Head of caudate nucleus (tissue), 42 donors: ENCODE measurements at places on chromosomes 1 and 21.

DNA sequence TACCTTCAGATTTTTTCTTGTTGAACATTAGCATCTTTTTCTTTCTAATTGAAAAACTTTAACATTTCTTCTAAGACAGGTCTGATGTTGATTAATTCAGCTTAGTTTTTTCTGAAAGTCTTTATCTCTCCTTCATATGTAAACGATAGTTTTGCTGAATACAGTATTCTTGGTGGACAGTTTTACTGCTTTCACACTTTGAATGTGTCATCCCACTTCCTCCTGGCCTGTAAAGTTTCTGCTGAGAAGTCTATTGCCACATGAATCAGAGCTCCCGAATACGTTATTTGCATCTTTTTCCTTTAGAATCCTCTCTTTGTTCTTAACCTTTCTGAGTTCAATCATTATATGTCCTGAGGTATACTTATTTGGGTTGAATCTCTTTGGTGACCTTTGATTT is 344.2 kb downstream of the OLFM3 start:
- DNase-seq: no peak

DNA sequence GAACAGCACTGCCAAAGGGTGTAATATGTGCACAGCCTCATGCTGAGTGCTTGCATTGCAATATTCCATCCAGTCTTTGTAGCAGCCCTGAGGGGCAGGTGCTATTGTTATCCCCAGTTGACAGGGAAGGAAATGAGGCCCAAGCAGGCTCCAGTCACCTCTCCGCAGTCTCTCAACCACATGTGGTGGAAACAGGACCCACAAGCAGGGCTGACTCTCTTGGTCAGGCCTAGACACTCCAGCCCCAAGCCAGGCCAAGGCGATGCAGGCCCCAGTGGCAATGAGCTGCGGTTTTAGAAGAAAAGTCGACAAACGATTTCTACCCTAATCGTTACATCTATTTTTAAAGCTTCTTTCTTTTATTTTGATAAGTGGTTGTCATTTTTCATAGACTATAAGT is 52.6 kb upstream of the GADD45A start:
- no peak for DNase-seq

DNA sequence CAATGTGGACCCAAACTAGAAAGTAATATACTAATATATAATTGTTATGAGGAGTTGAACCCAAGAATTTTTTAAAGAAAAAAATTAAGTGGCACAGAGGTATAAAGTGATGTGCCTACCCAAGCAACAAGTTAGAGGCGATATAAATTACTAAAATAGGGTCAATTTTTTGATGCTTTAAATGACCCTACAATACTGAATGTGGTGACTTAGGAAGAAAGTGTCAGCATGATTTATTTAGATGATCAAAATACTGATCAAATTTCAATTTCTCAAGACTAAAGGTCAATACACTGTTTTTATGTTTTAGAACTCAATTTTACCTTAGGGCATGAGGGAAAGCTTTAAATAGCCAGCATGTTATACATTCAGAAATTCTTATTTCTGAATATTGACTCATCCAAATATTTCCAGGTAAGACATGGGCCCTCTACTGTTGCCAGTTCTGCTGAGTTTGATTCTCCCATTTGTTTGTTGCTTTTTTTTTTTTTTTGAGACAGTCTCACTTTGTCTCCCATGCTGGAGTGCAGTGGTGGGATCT is 20.1 kb downstream of the SCAF4 start:
- DNase-seq: no peak

GRCh38 chr1:8303141-8303540 is 14.8 kb upstream of the SLC45A1 start:
- no peak for DNase-seq

DNA sequence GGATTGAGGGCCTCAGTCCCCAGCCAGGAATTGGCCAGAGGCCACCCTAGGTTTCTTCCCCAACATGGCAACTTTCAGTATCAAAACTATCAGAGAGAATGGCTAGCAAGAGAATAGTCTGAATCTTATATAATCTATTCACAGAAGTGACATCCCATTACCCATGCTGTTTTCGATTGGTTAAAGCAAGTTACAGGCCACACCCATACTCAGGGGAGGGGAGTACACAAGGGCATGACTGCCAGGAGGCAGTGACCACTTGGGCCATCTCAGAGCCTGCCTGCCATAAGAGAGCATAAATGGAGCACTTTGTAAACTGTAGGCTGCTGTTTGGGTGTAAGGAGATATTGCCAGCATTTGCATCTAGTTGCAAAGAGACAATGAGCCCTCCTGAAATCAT is 65.4 kb downstream of the FAM163A start:
- no peak for DNase-seq

- DNase-seq: no peak
Measured at GRCh38 chr1:27832762-27833161, 2.2 kb downstream of the PPP1R8 start.

GRCh38 chr1:53127546-53127945 is 14.9 kb downstream of the SLC1A7 start:
- no peak for DNase-seq

DNA sequence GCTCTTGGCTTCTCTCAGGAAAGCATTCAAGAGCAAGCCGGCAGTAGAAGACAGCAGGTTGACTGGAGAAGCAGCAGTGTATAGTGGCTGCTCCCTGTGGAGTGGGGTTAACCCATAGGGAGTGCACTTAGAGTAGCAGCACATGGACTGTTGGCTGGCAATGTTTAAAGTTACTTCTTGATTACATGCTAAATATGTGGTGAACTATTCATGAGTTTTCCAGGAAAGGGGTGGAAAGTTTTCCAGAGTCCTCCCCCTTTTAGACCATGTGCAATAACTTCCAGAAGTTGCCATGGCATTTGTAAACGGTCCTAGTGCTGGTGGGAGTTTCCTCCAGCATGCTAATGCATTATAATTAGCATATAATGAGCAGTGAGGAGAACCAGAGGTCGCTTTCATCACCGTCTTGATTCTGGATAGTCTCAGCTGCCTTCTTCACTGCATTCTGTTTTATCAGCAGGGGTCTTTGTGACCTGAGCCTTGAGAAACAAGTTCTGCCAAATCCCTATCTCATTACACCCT is 131.8 kb downstream of the CCDC185 start:
- DNase-seq: no peak

GRCh38 chr21:45972353-45972715 is 9.2 kb upstream of the COL6A1 start:
- DNase-seq: no peak

GRCh38 chr1:30328401-30329262 is 394.8 kb downstream of the MATN1 start:
- no peak for DNase-seq

- no peak for DNase-seq
Measured at GRCh38 chr21:35314857-35315582, 265.9 kb upstream of the RUNX1 start.

DNA sequence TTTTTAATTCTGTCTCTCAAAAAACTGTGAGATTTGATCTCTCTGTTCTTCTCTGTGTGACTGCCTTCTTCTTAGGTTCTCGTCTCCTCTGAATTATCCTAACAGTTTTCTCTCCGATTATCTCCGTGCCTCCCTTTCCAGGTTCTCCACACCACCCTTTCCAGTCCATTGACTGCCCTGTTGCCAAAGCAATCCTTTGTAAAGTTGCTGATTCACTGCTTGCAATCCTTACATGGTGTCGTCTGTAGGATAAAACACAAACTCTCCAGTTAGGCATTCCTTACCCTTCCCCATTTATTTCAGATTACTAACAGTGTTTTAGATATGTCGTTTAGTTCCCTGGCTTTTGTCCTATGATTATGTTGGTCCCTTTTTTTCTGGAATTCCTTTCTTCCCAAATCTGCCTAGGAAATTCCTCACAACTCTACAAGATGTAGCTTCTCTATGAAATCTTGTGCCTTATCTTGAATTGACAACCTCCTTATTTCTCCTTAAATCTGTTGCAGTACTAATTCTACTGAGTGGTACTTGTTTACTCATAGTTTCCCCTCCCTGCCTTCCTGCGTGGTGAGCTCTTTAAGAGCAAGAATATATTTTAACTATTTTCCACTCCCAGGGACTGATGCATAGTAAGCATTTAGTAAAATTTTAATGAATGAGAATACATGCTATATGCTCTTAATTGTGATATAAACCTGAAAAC is 22.3 kb downstream of the RCOR3 start:
- no peak for DNase-seq

DNA sequence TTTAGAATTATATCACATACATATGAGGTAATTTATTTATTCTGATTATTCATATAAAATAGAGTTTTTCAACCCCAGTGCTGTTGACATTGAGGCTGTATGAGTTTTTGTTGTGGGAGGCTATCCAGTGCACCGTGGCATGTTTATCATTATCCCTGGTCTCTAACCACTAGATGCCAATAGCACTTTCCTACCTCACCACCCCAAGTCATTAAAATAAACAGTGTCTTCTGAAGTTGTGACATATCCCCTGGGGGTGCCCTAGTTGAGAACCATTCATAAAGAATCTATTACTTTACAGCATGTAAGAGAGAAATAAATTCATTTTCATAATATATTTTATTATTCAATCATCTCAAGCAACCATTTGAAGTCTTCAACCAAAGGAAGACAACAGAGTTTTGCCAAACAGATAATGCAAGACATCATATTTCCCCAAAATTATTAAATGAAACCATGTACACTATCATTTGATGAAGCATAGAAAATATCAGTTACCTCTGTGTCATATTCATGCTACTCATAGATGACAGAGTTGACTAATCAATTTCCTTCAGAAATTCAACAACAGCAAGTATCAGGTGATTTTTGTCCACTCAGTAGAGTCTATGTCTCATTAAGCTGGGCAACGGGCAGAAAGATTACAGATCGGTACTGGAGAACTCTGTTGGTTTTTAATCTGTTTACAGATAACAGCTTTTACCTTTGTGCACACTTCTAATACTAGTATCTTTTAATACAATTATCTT is 39.5 kb upstream of the RGS1 start:
- no peak for DNase-seq

GRCh38 chr1:233673261-233673946 is 59.5 kb downstream of the KCNK1 start:
- DNase-seq: no peak

DNA sequence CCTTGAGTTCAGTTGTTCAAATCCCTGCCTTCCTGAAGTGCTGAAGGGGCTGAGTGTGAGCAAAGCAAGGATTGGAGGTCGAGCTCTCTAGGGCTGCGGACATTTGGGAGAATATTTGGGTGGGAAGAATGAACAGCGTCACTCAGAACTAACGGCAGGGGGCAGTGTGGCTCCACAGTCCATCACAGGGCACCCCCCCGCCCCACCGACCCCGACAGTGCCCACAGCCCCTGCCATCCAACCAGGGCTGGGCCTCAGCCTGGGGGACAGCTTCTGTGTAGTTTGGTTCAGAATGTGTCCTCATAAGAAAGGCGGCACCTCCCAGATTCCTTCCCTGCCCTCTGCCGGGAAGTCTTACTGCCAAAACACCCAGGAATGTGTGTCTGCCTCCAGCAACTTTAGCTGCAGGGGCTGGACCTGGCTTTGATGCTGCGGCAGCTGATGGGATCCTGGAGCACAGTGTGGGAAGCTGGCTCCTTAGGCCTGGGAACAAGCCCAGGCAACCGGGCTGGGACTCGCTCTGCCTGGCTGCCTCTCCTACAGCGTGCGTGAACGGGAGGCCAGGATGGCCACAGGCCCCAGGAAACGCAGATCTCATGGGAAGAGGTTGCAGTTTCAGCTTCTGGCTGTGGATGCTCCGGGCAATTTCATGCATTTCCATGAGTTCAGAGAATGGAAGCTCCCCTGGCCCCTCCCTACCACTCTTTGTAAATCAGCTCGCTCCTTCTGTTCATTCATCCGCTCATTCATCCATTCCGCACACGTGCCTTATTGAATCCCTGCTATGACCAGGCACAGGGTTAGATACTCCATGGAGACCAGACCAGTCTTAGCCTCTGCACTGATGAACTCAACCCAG is 104.9 kb upstream of the TMPRSS2 start:
- peak; percentile 33 for DNase-seq

DNA sequence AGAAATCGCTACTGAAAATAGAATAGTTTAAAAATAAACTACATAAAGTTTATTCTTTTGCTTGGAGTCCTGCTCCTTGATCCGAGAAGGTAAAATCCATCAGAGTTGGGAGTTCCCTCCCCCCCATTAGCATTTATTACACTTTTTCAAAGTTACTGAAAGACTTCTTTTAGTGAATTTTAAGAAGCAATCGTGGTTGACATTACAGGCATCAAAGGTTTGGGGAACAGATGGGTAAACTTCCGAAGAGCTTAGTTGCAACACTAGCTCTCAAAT is 31.0 kb upstream of the NFIA start:
- no peak for DNase-seq

GRCh38 chr1:50252196-50252595 is 143.5 kb downstream of the ELAVL4 start:
- no peak for DNase-seq
